DMS 273 treated with DMSO at 0.1 percent for 48 hours (cell line): ENCODE measurements at places on chromosomes 12 and 14.

- no peak for DNase-seq
Measured at GRCh38 chr12:89344862-89345202, 7.5 kb downstream of the DUSP6 start.

DNA sequence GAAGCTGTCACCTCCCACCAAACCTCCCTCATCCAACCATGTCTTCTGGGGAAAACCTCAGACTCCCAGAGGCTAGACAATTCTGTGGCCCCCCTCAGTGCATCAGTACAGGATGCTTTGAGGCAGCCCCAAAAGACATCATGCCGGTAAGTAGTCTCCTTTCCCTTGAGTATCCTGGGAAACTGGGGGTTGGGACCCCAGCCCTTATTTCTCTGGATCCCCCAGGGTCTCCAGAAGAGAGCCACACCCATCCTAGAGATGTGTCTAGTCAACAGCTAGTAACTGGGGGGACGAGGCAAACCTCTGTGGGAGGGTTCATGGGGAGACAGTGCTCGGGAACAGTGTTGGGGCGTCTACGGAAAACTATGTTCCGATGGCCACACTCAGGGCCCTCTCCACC is 974.2 kb upstream of the TMEM132C start:
- no peak for DNase-seq

DNA sequence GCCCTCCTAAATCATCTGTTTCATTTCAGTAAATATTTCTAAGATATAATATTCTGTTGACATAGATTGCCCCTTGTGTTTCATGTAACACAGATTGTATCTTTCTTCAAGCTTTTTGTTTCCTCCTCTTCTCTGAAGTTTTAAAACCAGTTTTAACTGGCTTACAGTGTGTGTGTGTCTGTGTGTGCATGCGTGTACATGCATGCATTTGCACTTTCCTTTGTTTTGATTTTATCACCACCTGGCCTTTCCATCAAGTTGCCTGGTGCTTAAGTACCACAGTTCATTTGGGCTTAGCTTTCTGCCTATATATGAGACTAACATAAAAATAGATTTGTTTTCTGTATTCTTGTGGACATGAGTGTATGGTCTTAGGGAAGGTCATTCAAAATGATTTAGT is 31.9 kb downstream of the ETNK1 start:
- no peak for DNase-seq

- DNase-seq = no peak
Measured at GRCh38 chr12:6550294-6551062, 5.4 kb downstream of the IFFO1 start.

GRCh38 chr14:88895116-88895515 is 70.7 kb downstream of the TTC8 start:
- DNase-seq = no peak

GRCh38 chr12:9750276-9751203 is 10.2 kb downstream of the CD69 start:
- DNase-seq = peak; percentile 13

- DNase-seq = no peak
Measured at GRCh38 chr12:18242380-18243089, 18.8 kb upstream of the PIK3C2G start.

GRCh38 chr14:58584383-58584782 is 53.4 kb upstream of the DACT1 start:
- DNase-seq = no peak

GRCh38 chr12:106178562-106178961 is 39.8 kb upstream of the NUAK1 start:
- DNase-seq = no peak

GRCh38 chr14:70934502-70935134 is 27.4 kb downstream of the PCNX1 start:
- DNase-seq = no peak

DNA sequence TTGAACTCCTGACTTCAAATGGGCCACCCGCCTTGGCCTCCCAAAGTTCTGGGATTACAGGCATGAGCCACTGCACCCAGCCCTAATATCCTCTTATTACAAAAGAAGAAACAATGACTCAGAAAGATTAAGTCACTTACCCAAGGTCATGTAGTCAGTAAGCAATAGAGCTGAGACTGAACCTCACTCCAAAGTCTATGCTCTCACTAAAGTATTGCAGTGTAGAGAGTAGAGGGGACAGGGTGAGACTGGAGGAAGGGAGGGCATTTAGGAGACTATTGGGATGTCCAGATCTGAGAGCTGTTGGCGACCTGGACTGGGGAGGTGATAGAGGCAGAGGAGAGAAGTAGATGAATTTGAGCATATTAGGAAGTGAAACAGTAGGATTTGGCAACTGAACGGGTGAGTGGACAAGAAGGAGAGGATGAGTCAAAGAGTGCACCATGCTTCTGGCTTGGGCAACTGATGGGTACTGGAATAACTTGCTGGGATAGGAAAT is 11.8 kb downstream of the P2RX7 start:
- no peak for DNase-seq

- DNase-seq = no peak
Measured at GRCh38 chr12:64700532-64700931, 58.7 kb downstream of the GNS start.

DNA sequence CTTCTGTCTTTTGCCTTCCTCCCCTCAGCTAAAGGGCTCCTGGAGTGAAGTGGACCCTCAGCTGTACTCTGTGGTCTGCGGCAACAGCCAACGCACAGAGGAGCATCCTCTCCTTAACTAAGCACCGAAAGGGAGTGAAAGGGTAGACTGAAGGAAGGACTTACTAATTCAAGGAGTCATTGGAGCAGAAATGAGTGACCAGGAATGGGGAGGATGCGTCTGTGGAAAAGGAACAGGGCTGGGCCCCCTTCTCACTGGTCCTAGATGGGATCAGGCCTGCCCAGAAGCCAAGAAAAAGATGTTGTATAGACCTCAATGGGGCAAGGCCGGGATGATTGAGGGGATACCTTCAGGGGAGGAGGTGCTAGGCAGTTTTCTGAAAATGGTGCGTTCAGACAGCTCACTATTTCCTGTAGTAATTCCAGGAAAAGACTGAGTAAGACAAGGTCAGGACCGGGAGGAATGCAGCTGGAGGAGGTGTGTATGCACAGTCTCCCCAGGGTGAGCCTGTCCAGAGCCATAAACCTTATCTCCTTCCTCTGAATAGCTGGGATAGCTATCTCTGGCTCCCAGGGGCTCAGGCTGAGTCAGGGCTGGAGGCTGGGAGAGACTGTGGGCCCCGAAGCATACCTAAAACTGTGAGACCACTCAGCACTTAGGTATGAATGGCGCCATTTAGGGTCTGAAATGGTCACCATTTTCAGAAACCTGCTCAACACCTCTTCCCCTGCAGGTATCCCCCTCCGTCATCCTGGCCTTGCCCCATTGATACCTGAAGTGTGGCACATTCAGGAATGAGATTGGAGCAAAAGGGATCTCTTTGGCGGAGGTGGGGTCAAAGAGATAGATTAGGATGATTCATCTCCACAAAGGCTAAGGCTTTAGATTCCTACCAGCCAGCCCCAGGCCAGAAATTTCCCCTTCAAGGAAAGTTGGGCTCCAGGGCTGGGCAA is 20.2 kb upstream of the KRT8 start:
- no peak for DNase-seq

DNA sequence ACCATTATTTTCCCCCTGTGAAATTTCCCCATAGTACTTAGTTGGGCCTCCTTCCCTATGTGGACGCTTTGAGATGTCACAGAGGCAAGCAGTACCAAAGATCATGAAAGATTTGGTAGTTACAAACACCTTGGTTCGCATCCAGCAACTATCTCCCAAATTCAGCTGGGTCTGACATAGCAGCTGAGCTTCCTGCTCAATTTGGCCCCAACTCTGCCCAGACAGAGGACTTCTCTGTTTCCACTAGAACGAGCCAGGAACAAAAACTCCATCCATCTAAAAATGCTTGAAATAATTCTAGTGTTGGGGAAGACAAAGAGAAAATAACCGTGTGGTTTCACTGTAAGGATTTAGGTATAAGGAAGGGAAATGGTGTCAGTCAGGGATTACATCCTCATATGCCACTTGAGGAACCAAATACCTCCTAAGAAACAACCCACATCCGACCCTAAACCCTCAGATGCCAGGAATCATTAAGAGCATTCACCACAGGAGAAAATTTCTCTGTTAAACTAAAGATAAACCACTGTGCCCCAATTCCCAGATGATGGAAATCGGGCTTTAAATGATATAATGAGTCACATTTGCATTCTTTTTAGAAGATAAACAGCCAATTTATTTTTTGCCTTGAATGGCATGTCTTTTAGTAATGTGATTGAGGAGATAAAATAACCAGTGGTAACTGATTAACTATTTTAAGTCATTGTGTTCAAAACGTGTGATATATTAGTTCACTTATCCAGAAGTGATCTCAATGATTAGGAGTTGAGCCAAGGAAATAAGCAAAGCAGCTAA is 103.7 kb upstream of the IFNG-AS1 start:
- no peak for DNase-seq

DNA sequence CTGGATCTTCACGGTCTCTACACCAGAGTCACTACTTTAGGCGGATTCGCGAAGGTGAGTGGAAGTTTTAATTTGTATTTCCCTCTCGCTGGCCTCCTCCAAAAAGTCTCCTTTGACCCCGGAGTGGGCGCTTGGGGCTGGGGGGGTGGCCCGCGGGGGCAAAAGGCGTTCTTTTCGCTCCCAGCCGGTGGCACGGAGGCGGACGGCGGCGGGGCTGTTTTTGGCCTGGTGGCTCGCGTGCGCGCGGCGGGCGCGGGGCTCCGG is 510 bp downstream of the ARID2 start:
- DNase-seq = no peak

DNA sequence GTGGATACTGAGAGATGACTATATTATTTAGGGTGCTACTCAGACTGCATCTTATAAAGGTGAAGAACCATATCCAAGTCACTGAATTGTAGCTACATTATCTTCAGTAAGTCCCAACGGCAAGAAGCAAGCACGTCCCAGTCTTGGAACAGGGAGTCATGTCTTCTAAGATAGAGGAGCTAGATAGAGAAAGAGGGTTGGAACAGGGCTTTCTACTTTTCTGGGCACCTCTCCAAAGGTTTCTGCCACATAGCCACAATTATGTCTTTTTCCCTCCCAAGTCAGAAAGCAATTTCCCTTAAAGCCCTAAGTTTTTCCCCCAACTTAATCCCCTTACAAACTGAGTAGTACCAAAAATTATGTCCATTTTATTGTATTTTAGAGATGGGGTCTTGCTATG is 22.4 kb downstream of the MAPK1IP1L start:
- no peak for DNase-seq

DNA sequence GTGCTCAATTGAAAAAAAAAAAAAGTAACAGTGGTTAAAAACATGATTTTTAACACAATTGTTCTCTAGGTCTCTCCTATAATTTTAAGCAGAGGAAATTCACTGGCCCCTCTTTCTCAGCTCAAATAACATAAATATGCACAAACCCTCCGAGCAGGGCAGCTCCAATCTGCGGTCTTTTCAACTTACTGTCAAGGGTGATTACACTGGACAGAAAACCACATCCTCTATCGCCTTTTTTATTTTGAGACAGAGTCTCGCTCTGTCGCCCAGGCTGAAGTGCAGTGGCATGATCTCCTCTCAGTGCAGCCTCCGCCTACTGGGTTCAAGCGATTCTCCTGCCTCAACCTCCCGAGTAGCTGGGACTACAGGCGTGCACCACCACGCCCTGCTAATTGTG is 16.5 kb upstream of the GABARAPL1 start:
- no peak for DNase-seq

- DNase-seq = no peak
Measured at GRCh38 chr14:59046746-59047145, 141.7 kb upstream of the DAAM1 start.

- DNase-seq = no peak
Measured at GRCh38 chr12:110821917-110822316, 24.9 kb upstream of the CCDC63 start.

DNA sequence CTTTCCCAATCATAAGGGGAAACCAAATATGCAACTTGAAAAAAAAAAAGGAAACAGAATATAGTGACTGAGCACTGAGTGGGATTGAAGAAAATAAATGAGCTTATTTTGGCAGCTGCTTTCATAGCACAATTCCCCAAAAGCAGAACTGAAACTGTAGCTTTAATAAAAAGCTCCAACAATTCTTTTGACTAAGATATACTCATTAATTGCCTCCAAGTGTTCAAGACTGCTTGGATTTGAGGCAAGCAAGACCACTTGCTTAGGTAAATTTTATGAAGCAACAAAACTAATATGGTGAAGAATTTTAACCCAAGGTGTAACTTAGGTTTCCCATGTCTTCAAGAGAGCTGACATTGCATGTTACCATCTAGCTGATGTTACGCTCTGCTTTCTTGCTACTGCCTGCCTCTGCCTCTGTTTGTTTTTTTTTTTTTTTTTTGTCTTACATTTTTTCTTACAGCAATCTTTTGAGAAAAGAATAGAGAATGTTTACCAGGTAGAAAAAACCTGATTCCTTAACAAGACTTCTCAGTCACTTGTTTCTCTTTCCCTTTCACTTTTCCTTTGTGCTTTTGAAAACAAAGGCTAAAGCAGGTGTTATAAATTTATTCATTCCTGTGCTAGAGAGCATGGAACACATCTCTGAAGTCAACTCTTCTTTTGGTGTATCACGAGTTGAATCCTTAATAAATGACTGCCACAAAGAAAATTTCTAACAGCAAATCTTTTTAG is 134.4 kb downstream of the BCAT1 start:
- no peak for DNase-seq

GRCh38 chr12:97061171-97061570 is 154.1 kb downstream of the NEDD1 start:
- DNase-seq = no peak

DNA sequence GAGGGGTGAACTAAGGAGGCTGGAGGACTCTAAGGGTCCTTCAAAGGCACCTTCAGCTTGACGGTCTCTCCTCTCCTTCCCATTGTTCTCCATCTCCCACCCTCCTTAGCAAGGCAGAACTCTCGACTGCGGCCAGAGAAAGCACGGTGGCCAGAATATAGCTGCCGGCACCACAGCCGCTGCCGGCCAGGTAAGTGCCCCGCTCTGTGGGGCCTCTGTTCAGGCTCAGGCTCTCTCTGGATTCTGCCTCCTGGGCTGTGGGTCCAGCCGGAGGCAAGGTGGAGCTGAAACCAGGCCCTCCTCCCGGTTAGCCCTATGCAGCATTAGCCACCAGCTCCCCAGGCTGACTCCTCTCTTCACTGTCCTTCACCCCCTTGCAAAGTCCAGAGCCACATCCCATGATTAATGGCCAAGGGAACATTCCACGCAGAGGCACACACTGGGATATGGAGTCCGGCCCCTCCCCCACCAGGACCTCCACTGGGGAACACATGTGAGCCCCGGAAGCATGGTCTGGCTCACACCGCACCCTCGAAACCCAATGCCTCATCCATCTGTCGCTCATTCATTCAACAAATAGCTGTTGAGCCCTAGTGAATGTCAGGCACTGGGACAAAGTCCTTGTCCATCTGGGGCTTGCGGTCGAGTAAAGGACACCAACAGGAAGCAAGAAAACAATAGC is 25.2 kb downstream of the LTBP2 start:
- DNase-seq = no peak

DNA sequence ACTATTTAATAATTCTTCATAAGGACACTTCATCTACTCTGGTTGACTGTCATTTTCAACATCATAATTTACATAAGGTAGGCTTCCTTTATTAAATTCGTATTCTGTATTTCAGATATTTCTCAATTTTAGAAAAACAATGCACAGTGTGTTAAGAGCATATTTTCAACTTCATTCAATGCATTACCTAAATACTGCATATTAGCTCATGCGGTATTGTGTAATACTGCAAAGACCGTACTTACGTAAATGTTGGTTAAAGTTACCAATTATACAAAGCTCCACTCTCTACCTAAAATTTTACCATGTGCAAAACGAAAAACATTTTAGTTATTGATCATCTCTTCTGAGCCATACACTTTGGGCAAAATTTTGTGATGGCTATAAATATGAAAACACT is 62.8 kb downstream of the EXOC5 start:
- DNase-seq = no peak
